ENCODE measurements at places on chromosomes 2 and 18.
A peak's percentile ranks its signal among the peaks of the same experiment; 100 is the strongest.

DNA sequence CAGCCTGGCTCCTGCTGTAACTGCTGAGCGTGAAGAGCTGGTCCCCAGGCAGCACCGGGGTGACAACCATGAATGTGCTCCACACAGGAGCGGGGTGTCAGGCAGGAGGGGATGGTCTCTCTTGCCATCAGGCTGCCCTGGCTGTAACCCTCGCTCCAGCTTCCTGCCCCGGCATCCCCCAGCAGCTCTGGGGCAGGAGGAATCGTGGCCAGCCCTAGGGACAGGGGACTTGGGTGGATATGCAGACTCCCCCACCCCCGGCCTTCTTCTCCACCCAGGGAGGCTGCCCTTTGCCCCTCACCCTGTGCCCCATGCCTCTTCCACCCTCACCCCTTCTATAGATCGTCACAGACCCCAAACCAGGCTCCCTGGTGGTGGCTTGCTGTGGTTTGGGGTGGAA lies 69.4 kb upstream of the SMAD7 start:
- DNase-seq: peak; percentile 7

DNA sequence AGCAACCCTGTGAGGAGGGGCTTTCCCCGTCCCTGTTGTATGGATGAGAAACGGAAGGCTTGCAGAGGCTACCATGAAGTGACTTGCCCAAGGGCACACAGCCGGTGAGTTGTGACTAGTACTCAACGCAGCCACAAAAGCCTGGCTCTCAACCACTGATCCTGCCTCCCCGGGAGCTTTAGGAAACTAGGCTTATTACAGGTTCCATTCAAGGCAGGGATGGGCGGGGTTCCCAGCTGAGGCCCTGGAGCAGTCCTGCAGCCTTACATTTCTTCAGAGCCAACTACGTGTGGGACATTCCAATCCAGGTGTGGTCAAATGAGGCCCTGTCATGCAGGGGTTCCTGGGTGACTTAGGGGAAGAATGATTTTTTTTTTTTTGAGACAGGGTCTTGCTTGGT lies 59.6 kb downstream of the MEX3C start:
- no peak for DNase-seq

GRCh38 chr18:61575419-61575818 lies 242.2 kb downstream of the CDH20 start:
- DNase-seq: no peak

- peak; percentile 19 for DNase-seq
Observed at GRCh38 chr2:128416109-128416785, 97.6 kb upstream of the HS6ST1 start.

- no peak for DNase-seq
Observed at GRCh38 chr2:150280231-150280630, 207.2 kb downstream of the RND3 start.

DNA sequence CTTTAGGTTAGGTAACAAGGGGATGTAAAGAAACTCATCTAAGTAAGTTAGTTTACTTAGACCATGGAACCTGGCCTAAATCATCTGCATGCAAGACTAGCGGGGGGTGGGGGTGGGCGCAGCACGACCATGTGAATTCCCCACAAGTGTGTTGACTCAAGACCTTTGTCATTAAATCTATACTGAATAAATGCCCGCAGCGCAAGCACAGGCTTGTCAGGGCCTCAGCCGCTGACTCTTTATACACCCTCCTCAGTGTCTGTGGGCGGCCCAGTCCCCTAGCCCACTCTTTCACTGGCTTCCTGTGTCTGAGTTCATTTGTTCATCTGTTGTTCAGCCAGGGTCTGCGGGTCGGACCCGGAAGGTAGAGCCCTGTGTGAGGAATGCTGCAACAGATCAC lies 17.8 kb downstream of the MAP3K2 start:
- no peak for DNase-seq

GRCh38 chr2:167400546-167400945 lies 512.3 kb downstream of the XIRP2 start:
- no peak for DNase-seq

DNA sequence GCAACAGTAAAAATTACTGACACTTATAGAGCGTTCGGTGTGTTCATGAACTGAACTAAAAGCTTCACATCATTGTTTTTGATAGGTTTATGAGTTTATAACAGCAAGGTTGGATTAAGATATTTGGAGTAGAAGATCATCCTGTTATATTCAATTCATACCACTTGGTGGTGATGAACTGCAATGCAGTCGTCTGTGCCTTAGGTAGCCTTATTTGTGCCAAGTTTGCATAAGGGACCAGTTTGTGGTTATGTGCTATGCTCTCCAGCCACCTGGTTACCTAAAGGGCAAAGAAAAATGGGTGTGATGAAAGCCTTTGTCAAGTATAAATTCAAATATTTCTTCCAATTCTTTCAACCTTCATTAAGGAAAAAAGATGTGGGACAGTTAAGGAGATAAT lies 150.9 kb upstream of the KCNH7 start:
- no peak for DNase-seq

- DNase-seq: no peak
Observed at GRCh38 chr2:18605115-18605514, 15.7 kb upstream of the NT5C1B start.

DNA sequence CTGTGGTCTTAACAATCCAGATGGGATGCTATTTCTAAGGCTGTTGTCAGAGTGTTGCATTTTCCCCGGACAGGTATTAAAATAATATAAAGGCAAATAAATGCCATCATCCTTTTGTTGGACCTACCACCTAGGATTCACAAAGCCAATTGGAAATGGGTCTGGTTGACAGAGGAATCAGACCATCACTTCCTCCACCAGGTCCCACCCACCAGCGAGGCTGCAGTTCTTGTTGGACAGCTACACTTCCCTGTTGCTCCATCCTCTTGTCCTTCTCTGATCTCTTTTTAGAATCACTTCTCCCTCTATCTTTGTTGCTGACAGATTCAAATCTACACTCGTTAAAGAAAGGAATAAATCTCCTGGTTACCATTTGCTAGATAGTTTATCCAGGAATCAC lies 1.1 kb downstream of the TMEM169 start:
- no peak for DNase-seq

DNA sequence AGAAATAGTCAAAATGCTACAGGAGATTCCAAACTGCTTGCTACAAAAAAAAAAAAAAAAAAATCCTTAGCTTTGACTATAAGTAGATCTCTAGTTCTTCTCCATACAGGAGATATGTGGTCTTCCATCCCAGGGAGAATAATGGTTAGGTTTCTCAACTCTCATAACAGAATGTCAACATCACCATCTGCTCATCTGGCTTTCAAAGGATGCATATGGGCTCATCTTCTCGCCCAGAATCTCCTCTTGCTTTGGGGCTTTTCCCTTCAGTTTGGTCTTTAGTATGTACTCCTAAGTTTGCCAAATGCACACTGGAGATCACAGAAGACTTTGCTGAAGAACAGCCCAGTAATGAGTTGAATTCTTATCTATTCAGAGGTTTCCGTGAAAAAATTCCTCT lies 240.7 kb downstream of the NRXN1 start:
- no peak for DNase-seq

DNA sequence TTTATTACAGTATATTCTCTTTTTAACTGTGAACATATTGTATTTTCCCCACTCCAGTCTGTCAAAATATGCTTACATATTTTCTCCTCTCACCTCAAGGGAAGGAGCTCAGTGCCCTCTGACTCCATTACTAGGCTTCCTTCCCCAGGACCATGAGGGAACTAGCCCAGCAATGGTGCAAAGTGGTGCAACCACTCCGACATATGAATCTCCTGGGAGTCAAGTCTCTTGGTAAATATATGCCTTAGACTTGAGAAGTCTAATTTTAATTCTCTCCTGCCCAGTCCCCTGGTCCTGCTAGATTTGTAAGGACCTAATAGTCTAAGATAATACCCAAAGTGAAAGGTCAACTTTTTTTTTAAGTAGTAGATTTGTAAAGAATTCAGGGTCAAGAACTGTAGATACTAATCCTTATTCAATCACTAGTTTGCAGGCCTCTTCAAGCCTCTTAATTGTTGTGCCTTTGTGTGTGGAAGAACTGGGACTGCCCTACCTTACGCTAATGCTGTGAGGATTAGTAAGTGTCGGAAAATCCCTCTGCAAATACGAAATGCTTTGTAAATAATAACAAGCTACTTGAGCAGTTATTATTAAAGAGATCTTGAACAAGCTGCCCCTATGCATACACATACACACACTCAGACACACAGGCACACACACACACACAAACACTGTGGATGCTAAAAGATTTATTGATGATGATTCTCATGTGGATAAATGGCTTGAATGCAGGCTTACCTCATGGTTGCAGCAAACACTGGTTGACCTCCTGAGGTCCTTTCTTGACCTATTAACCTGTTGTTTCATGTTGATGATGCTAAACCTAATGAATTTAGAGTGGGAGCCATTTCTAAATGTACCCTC lies 251.2 kb upstream of the PARD3B start:
- no peak for DNase-seq

DNA sequence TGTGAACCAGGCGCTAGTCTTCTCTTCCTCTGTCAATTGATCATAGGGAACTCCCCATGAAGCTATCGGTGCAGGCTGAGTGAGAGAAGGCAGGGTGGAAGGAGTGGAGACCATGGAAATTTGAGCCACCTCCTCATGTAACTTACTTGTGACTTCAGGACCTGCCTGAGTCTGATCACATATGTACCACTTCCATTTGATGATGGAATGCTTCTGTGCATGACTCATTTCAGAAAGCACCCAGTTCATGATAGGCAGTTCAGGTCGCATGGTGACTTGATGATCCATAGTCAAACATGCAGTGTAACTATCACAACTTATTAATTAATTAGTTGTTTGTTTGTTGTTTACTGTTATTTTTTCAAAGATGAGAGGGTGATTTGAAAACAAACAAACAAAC lies 1296.7 kb downstream of the SUCLG1 start:
- DNase-seq: no peak

- no peak for DNase-seq
Observed at GRCh38 chr18:9721893-9722550, 13.9 kb downstream of the RAB31 start.

GRCh38 chr18:58966704-58967103 lies 102.0 kb downstream of the ZNF532 start:
- DNase-seq: no peak

- peak; percentile 45 for DNase-seq
Observed at GRCh38 chr18:23757437-23757733, 68.1 kb downstream of the LAMA3 start.

GRCh38 chr2:240933966-240934700 lies 28.0 kb downstream of the CROCC2 start:
- DNase-seq: no peak

- no peak for DNase-seq
Observed at GRCh38 chr2:60353406-60353800, 200.1 kb downstream of the BCL11A start.

GRCh38 chr2:64595397-64596176 lies 58.1 kb downstream of the SERTAD2 start:
- no peak for DNase-seq

GRCh38 chr2:215536510-215536909 lies 100.6 kb upstream of the FN1 start:
- no peak for DNase-seq
